ENCODE measurements at places on chromosomes 13 and 19.

GRCh38 chr13:95235974-95236373 is 65.3 kb downstream of the ABCC4 start:
- no peak for DNase-seq

- DNase-seq, result no peak
Observed at GRCh38 chr19:5213667-5214066, 126.9 kb downstream of the PTPRS start.

- DNase-seq, result no peak
Observed at GRCh38 chr13:85282876-85283275, 516.3 kb downstream of the SLITRK6 start.

DNA sequence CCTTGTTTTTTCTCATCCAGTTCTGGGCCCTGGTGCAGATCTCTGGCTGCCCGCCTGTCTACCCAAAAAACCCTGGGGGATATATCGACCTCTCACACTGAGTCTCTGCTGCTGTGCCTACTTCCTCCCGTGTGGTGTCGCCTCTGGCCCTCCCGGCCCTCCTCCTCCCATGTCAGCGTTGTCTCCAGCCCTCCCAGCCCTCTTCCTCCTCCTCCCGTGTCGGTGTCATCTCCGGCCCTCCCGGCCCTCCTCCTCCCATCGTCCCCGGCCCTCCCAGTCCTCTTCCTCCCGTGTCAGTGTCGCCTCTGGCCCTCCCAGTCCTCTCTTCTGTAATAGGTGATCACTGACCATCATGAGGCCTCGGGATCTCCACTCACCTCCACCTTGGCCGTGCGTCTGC is 81.8 kb downstream of the GPR12 start:
- DNase-seq, result no peak

GRCh38 chr13:82800391-82800790 is 1081.9 kb downstream of the SLITRK1 start:
- no peak for DNase-seq

- no peak for DNase-seq
Observed at GRCh38 chr19:32469795-32470194, 64.2 kb downstream of the DPY19L3 start.

- no peak for DNase-seq
Observed at GRCh38 chr13:43088093-43088511, 64.7 kb downstream of the DNAJC15 start.

DNA sequence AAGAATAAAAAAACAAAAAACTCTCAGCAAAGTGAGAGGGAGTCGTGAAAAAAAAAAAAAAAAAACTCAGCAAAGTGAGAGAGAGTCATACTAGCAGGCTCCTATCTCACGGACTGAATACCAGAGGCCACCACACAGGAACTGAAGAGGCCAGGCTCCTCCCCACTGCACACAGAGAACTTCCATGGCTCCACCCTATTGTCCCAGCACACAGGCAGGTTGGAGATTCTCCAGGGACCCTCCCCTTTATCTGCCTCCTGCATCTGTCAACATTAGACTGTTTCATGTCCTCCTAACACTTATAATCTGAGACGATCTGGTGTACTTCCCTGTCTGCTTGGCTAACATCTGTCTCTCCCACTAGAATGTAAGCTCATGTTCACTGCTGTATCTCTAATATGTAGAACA is 37.0 kb upstream of the FARP1 start:
- DNase-seq, result no peak

DNA sequence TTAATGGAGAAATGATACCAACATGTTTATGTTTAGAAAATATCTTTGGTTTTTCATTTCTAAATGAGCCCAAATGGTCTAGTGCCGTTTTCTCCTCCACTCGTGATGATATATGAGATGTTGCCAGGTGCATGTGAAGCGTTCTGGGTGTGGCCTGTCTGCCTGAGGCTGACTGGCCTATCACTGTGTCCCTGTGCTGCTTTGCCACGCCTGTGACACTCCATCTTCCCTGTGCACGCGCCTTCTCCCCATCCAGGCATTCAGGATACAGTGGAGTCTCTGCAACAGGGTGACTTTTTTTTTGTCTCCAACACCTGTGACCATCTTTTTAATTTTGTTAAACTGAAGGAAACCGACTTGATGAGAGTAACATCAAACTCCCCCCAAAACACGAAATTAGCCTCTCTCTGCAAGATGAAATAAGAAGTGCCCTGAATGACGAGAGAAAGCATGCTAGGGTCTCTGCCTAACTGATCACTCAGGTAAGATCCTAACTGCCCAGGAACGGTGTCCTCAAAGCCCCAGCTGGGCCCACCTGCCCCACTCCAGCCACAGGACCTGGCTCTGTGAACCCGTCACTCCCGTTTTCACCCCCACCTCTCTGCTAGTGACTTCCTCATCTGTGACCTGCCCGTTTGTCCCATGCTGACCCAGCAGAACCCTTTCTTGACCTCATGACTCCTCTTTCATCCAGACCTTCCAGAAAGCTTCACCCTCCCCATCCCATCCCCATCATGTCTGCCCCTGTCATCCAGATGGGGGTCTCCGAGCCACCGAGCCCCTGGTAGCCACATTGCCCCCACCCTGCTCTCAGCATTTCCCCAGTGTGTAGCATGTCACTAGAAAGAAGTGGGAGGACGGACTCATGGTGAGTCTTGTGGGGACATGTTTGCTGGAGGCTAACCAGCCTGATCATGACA is 33.2 kb upstream of the TFDP1 start:
- no peak for DNase-seq

DNA sequence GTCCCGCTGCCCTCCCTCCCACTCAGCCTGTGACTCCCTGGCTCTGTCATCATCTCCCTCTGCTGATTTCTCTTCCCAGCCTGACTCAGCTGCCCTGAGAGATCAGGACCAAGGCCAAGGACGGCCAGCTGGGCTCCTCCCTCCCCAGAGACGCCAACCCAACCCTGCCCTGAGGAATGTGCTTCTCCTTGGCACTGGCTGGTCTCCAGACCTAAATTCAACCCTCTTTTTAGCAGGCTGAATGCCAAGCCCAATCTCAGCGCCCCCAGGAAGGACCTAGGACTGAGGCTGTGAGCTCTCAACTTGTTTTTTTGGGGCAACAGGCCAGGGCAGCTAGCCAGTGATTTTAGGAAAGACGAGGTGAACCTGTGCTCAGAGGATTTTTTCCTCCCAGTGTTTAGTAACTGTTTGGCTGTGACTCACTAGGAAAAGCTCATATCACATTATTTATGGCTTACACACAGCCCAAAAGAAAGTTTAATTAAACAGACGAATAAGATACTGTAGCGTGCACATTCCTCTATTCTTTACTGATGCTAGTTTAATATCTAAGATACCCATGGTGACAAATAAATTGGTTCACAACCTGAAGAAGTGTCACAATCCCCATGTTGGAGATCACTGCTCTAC is 7.4 kb upstream of the IGFL1 start:
- no peak for DNase-seq

GRCh38 chr13:20923272-20923671 is 20.7 kb upstream of the XPO4 start:
- no peak for DNase-seq

GRCh38 chr13:110329798-110330461 is 22.8 kb downstream of the COL4A2 start:
- DNase-seq, result no peak

DNA sequence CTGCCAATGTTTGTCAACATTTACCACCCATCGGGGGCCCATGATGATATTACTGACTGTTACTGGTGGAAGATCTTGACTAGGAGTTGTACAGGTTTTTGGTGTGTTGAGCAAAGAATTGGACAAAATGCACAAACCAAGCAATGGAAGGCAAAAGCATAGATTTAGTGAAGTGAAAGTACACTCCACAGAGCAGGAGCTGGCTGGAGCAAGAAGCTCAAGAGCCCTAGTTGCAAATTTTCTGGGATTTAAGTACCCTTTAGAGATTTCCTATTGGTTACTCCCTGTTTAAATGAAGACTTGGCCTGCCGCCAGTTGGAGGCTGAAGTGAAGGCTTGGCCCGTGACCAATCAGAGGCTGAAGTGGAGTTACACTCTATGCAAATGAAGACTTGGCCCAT is 128.6 kb upstream of the KL start:
- no peak for DNase-seq

- no peak for DNase-seq
Observed at GRCh38 chr13:85363504-85363903, 435.7 kb downstream of the SLITRK6 start.

GRCh38 chr19:41144403-41144802 is 30.2 kb downstream of the CYP2F1 start:
- peak; percentile 63 for DNase-seq

DNA sequence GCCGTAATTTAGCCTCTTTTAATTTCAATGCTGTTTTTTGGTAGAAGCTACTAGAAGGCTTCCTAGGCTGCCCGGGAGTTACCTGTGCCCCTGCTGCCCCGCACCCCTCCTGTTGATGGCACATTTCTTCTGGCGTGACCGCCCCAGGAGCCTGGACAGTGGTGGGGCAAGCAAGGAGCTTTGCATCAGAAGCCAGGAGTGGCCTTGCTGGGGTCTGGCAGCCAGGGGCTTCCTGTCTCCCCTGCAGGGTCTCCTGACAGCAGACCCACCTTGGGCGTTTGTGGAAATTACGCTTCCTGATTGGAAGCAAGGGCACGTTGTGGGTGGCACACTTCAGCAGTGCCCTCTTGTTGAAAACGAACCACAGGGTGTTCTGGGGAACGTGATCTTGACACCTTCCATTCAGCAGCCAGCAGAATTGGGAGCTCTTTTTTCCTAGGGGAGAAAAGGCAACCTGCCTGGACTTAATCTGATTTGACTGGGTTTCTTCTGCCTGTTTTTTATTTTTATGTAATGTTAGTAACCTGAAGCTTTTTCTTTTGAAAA is 90.0 kb upstream of the TEX29 start:
- DNase-seq, result no peak

- no peak for DNase-seq
Observed at GRCh38 chr19:52532480-52532879, 5.0 kb downstream of the ZNF808 start.

- no peak for DNase-seq
Observed at GRCh38 chr13:52599037-52599847, 43.0 kb upstream of the HNRNPA1L2 start.

- no peak for DNase-seq
Observed at GRCh38 chr13:75226092-75226491, 255.9 kb downstream of the TBC1D4 start.

GRCh38 chr13:60418954-60419353 is 21.9 kb downstream of the TDRD3 start:
- no peak for DNase-seq

- no peak for DNase-seq
Observed at GRCh38 chr19:49359851-49360820, 2.1 kb downstream of the TEAD2 start.

DNA sequence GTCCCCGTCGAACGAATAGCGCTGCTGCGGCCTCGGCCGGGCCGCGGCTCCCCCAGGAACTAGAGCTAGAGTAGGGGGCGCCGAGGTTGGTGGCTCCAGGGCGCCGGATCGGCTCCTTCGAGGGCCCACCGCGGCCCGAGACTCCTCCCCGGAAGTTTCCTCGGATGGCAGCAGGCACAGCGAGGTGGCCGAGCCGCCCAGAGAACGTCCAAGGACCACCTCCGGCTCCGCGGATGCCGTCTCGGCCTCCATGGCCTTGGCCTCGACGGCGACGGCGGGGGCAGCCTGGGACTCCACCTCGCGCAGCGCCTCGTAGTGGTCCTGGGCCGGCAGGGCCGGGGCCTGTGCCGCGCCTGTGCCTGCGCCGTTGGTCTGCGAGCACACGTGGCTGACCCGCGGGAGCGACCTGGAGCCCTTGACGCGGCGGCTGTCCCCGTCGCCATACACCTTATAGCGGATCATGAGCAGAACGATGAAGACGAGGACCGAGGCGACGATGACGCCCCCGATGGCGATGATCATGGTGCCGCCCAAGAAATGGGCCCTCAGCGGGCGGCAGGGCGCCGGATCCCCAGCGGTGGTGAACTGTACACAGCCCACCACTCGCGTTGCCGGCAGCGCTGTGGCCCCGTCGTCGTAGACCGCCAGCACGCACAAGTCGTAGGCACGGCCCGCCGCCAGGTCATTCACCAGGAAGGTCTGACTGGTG is 11.8 kb downstream of the IFNL1 start:
- DNase-seq, result no peak

DNA sequence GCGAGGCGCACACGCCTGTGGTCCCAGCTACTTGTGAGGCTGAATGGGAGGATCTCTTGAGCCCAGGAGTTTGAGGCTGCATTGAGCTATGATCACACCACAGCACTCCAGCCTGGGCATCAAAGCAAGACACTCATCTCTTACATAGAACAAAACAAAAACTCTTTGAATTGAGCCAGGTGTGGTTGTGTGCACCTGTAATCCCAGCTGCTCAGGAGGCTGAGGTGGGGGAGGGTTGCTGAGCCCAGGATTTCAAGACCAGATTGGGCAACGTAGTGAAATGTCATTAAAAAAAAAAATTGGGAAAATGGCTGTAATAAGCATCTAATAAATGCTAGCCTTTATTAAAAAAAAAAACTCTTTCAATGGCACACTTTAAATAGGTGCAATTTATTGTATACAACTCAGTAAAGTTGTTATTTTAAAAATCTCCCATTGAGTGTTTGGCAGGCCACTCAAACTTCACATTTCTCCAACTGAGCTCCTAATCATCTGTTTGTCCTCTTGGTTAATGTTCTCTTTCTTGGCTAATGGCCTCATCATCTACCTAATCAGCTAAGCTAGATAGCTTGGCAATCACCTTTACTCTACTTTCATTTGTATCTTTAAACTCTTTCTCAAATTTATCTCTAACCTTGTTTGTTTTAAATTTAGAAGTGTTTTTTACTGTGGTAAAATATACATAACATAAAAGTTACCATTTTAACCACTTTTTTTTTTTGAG is 28.1 kb upstream of the HMGB1 start:
- DNase-seq, result no peak

DNA sequence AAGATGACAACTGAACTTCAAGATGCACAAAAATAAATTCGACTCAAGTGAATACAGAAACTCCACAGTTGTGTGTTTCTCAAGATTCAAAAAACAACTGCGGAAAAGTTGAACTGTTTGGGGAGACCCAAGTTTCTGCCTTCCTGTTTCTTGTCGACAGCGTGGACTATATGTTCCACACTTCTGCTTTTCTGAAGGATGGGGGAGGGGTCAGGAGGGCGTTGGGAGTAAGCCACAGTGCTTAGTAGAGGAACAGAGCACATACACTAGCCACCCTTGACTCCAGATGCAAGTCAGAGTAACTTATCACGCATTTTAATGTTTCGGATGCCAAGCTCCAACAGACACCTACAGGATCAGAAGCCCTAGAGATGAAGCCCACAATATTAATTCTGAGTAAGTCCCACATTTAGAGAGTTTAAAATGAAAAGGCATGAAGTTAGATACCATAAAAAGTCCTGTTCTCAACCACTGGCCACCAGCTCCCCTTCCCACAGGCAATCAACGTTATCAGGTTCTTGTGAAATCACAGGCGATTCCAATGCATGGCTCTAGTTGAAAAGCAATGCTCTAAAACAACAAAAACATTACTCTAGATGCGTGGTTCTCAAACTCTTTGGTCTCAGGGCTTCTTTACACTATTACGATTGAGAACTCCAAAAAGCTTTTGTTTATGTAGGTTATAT is 4.2 kb downstream of the TUBGCP3 start:
- DNase-seq, result peak; percentile 48
